Activated CD4-positive, alpha-beta T cell treated with anti-CD3 and anti-CD28 coated beads, Interleukin-2, amount 10 ng/mL, durations not matched to agents 24 days and 14 days (primary cell): ENCODE measurements at places on chromosomes 16 and 17. TPM values are rescaled to one million over a fixed set of nuclear protein-coding genes. Genes with fewer than 3 reads are reported as not detected.

Gene ABCA8
- not detected in 2 replicates for total RNA-seq

Gene CLEC10A
- total RNA-seq, result not detected in 2 replicates

Gene CCDC154
- total RNA-seq, result 1.3 and 2.3 TPM in 2 replicates

Gene KIF1C
- 62.3 TPM in 2 replicates for total RNA-seq

Gene LRRC46
- 0.33 and 0.44 TPM in 2 replicates for total RNA-seq

Gene SLC16A13
- 12.4 and 13.5 TPM in 2 replicates for total RNA-seq

Gene KRT27
- total RNA-seq, result not detected in 2 replicates

DNA sequence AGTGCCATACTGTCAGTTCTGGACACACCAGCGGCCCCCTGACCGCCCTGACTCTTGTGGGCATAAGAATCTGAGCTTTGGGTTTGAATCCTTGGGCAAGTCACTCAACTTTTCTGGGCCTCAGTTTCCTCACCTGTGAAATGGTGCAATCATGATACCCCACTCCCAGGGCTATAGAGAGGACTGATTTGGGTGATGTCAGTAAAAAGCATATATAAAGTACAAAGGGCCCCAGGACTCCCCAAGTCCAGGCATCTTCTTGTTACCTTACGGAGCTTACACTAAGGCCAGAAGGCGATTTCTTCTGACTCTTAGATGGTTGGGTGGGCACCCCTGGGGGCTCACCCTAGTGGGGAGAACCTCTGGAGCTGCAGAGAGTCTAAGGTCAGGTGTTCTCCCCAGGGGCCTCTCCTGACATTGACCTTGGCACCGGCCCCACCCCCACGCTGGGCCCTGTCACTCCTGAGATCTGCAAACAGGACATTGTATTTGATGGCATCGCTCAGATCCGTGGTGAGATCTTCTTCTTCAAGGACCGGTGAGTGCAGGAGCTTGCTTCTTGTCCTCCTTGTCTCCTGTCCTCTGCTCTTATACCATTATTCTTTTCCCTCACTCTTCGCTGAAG, 13.9 kb downstream of the MMP2 start:
- DNase-seq, result no peak

GRCh38 chr17:81378941-81379511, 16.2 kb upstream of the BAHCC1 start:
- no peak for DNase-seq

- no peak for DNase-seq
Observed at GRCh38 chr17:4444782-4445473, 11.2 kb downstream of the SPNS3 start.

DNA sequence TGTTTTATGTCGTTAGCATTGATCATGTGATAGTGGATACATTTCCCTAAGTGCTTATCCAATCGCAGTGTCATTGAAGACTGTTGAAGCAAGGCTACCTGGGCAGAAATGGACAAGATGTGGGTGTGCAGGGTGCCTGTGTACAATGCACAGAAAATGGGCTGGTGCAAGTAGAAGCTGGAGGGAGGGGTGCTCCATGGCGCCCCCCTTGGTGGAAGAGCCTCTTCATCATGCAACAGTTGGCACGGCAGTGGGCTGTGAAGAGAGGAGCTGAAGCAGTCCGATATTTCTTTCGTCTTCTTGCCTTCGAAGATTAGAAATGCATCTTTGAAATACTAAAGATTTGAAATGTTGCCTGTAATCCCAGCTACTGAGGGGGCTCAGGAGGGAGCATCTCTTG, 100.5 kb downstream of the PLCG2 start:
- no peak for DNase-seq

- no peak for DNase-seq
Observed at GRCh38 chr17:81984773-81985410, 7.5 kb downstream of the ASPSCR1 start.

GRCh38 chr16:79339863-79340262, 260.7 kb downstream of the MAF start:
- DNase-seq, result no peak

- DNase-seq, result peak; percentile 93
Observed at GRCh38 chr17:3892095-3892998, 506 bp downstream of the CAMKK1 start.

- DNase-seq, result peak; percentile 81
Observed at GRCh38 chr17:63445571-63445953, 544 bp downstream of the CYB561 start.

GRCh38 chr17:50190603-50191358, 10.7 kb downstream of the COL1A1 start:
- no peak for DNase-seq

DNA sequence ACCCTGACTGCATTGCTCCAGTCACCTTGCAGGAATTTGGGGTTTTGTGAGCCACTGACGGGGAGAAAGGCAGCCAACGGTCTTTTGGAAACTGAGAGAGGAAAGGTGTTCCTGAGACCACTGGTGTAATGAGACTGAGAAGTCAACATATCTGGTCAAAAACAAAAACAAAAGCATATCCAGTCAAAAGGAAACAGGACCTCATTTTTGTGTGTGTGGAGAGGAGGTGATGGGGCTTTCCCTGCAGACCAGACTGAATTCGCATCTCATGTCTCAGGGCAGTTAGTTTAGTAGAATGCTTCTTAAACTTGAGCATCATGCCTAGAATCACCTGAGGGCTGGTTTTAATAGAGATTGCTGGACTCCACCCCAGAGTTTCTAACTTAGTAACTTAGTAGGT, 198.4 kb downstream of the COPRS start:
- DNase-seq, result no peak

GRCh38 chr17:68423251-68423650, 34.0 kb downstream of the WIPI1 start:
- DNase-seq, result no peak

GRCh38 chr17:19357761-19358160, 4.8 kb downstream of the B9D1 start:
- no peak for DNase-seq
